Esophagus squamous epithelium (tissue), 5 donors: ENCODE measurements at places on chromosomes 16 and 17.

DNA sequence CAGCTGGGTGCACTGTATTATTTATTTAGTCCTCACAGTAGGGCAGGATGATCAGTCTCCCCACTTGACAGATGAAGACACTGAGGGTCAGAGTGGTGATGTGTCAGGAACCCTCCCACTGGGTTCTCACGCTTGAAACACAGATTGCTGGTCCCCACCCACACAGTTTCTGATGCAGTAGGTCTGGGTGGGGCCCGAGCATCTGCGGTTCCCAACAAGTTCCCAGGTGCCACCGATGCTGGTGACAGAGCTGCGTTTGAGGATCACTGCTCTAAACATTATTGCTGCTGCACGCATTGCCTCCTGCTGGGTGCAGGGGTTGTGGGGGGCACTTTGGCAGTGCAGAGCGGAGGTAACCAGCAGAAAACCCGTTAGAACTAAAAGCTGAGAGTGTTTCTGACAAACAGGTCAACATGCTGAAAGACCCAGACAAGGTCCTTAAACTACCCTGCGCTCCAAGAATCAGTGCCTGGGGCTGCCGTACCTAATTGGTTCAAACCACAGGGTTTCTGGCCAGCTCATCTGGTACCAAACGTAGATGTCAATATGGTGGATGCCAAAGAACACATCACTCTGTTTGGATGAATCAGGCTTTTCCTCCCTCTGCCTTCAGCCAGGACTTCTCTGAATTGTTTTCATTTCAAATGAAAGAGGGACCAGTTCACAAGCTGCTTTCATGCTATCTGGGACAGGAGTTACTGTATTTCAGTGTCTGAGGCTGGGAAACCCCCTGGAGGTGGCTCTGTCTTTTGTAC lies 76.0 kb downstream of the ABCC1 start:
- peaks cover 34% of the 10 kb centered on the region for H3K36me3 ChIP-seq
- no peak for DNase-seq
- H3K27me3 ChIP-seq, result no peaks in the 10 kb centered on the region

GRCh38 chr16:89058812-89059211 lies 34.8 kb upstream of the ACSF3 start:
- H3K4me1 ChIP-seq, result no peaks in the 10 kb centered on the region
- DNase-seq, result no peak
- no peaks in the 10 kb centered on the region for H3K27me3 ChIP-seq
- H3K27ac ChIP-seq, result no peak overlapping the region
- no peaks in the 10 kb centered on the region for H3K36me3 ChIP-seq
- H3K4me3 ChIP-seq, result no peak overlapping the region

GRCh38 chr16:57391300-57391699 lies 13.3 kb upstream of the CCL17 start:
- H3K36me3 ChIP-seq, result no peaks in the 10 kb centered on the region
- DNase-seq, result no peak
- no peak overlapping the region for H3K27ac ChIP-seq
- no peak overlapping the region for H3K4me3 ChIP-seq
- peaks cover 6% of the 10 kb centered on the region for H3K4me1 ChIP-seq

- H3K4me3 ChIP-seq, result no peak overlapping the region
- DNase-seq, result no peak
- H3K27ac ChIP-seq, result peak overlapping the region; percentile 76
- peaks cover 7% of the 10 kb centered on the region for H3K4me1 ChIP-seq
Observed at GRCh38 chr17:57853695-57854094, 3.9 kb upstream of the MRPS23 start.
